ENCODE measurements at places on chromosomes 4 and X.

- peak; percentile 10 for DNase-seq
These were observed 63.5 kb upstream of the WDR1 start for GRCh38 chr4:10179957-10180602.

GRCh38 chr4:86014599-86014998 lies 345.3 kb downstream of the MAPK10 start:
- no peak for DNase-seq

DNA sequence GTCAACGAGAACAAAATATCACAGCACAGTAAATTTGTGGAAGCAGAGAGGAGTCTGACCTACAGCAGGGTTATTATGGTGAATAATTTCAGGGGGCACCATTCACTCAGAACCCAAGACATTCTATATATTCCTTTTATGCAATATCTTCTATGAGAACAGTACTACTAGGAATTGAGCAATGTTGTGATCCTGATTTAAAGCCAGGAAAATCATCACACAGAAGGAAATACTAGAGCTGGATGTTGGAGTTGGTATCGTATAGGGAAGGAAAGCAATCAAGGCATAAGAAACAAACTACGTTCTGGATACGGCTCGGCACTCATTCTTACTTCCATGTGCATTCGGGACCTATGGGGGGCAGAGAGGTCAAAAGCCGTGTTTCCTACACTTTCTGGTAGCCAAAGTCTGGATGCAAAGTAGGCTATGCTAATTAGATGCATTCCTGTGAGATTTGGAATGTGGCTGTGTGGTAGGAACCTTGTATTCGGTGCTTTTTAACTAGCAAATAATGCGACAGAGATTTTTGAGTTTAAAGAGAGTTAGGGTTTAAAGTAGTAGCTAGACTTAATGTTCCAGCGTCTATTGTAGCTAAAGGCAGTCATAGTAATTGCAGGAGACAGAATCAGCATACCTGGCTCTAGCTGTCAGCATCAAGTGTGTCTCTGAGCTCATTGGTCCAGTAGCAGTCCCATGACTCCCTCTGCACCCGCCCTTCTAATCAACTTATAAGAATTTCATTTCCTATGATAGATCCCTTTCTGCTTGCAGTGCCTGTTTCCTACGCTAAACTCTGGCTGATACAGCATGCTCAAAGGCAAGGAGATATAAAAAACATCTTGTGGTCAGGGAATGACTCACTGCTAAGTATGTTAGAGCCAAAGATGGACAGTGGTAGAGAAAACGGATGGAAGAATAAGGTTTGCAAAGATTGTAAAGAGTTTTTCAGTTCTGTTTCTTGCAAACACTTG lies 43.3 kb upstream of the PDGFC start:
- peak; percentile 79 for DNase-seq

- DNase-seq, result no peak
These were observed 1578.4 kb upstream of the IGFBP7 start for GRCh38 chr4:58688568-58688967.

DNA sequence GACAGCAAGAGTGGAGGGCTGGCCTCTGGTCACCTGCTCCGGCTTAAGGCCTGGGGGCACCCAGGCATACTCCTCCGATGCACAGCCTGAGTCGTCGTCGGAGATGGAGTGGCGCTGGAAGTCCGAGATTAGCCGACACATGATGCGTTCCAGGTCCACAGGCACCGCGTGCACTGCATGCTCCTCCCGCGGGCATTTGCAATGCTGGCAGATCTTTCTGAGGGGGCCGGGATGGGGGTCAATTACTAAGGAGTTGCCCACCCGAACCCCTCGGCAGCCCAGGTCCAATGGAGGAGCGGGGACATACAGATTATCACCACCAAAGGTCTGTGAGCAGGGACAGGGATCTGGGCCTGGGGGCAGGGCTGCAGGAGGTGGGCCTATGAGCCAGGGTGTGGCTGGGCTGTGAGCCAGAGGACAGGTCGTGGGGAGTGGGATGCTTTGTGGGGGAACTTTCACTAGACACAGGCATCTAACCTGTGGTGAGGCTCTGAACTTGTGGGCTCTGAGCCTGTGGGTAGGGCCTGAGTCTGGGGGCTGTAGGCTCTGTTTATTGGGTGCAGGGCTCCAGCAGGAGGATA lies 2.4 kb downstream of the PRICKLE3 start:
- no peak for DNase-seq

DNA sequence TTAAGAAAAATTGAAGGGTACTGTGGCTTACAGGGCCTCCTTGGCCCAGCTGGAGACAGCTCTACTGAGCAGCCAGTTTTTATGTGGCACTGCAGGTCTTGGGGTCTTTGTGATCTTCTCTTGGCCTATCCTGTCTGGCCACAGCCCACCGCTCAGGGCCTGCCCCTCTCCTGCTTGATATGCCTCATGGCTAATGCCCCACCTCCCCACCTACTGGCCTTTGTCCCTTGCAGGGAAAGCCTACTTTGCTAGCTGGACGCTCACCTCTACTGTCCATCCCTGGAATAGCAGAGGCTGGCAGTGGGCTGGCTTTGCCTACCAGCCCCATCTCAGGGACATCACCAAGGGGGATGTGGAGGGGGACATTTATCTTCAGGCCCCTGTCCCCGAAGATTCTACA lies 134.1 kb downstream of the PJA1 start:
- no peak for DNase-seq

GRCh38 chr4:79907001-79907400 lies 166.0 kb downstream of the ANTXR2 start:
- no peak for DNase-seq

- no peak for DNase-seq
These were observed 21.7 kb upstream of the CD38 start for GRCh38 chr4:15756361-15756861.

GRCh38 chr4:78174891-78175290 lies 117.8 kb downstream of the FRAS1 start:
- no peak for DNase-seq

DNA sequence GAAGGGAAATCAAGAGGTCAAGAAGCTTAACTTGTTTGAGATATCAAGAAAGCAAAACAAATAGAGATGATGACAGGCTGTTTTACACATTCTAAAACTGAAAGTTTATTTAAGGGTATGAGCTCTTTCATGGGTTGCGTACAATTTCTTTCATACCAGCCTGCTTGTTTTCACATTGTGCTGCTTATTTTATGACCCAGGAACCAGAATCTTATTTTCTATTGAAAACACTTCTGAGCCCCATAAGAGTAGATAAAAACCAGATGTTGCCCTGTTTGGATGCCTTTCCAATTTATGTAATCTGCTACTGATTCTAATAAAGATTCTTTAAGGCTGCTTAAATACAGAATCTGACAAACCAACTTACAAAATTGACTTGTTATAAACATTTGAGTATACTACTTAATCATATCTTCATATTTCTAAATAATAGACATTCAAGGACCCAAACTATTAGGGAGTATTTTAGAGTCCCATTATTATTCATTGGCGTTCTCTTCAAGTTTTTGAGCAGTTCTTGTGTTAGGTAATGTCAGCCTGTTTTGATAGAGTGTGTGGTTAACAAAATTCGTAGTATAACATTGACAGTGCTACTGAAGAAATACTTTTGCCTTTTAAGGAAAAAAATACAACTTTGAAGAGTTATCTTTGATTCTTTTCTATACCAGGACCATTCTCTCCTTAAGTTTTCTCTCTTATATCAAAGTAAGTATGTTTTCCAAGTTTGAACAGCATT lies 74.4 kb downstream of the PDLIM5 start:
- DNase-seq, result peak; percentile 77

- DNase-seq, result no peak
These were observed 101.6 kb downstream of the HUWE1 start for GRCh38 chrX:53584891-53585290.

DNA sequence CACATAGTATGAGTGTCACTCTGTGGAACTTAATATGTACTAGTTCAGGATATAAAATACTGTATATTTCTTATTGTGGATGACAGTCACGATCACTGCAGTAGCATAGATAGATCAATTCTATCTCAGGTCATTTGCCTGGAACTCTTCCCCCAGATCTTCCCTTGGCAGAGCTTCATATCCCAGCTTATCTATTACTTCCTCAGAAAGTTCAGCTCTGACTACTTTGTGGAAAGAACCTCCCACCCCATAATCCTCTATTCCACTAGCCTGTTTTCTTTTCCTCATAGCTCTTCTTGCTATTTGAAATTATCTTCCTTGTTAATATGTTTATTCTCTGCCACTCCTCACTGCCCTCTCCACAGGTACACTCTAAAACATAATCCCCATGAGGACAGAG lies 10.9 kb downstream of the FAM241A start:
- DNase-seq, result no peak
